ENCODE measurements at places on chromosomes 6 and 20. TPM values are rescaled to one million over a fixed set of nuclear protein-coding genes. Genes with fewer than 3 reads are reported as not detected.
A peak's percentile ranks its signal among the peaks of the same experiment; 100 is the strongest.

The FAM83C gene
- not detected for total RNA-seq

DNA sequence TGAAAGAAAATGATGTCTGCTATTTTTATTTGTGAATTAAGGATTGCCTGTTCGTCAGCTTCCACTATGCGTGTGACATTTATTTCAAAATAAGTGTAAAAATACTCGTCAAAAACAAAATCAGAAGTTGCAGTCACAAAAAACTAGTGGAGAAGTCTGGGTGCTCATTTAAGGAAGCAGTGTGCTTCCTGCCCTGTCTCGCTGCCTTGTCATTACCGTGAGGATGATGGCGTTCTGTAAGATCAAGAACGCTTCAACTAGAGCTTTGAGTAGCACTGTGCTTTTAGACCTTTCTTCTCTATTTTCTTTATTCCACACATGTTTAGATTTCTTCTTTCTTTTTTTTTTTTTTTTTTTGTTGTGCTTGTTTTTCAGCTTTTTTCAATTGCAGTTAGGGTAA, 186.9 kb downstream of the TBC1D7 start:
- no peak for DNase-seq

- no peak for DNase-seq
These were observed 149.5 kb downstream of the RNF144B start for GRCh38 chr6:18536591-18537055.

- no peak for DNase-seq
These were observed 53.1 kb upstream of the ENTPD6 start for GRCh38 chr20:25142435-25142834.

- DNase-seq, result no peak
These were observed 175.6 kb upstream of the PDE7B start for GRCh38 chr6:135675862-135676261.

DNA sequence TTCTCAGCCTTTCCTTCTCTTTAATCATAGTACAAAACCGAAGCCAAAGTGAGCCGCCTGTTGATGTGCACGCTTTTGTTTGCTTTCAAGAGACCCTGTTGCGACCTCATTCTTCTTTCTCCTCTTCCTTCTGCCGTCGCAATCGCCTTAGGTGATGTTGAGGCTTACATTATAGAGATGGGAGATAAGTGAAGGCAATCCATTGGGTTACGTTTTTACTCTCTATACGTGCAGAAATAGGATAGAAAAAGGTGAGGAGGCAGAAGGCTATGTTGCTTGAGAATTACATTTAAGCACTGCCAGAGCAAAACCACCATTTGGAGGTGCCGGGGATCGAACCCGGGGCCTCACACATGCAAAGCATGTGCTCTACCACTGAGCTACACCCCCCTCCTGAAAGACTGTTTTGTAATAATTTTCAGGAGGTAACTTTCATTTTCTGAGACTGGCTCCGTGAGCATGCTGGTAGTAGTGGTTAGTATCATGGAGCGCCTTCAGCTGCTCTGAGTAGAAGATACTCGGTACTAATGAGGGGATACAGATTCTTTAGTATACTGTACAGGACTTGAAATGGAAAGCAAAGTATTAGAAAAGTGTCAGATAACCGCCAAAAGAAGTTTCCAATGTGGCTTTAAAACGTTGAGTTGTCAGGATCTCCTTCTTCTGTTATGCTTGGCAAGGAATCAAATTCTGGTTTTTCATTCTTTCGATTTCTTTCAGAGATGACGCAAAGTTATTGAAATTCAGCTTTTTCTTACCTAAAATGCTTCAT, 165.6 kb downstream of the TRIM27 start:
- no peak for DNase-seq

GRCh38 chr20:3208786-3209256, 477 bp upstream of the ITPA start:
- DNase-seq, result no peak

The SIRPB2 gene
- 3.0 TPM for total RNA-seq

- DNase-seq, result no peak
These were observed 157.7 kb upstream of the AKAP12 start for GRCh38 chr6:151082079-151082478.

GRCh38 chr20:57869291-57869950, 159.6 kb upstream of the PMEPA1 start:
- no peak for DNase-seq

The SLC22A7 gene
- not detected for total RNA-seq

The RAET1L gene
- total RNA-seq, result not detected

The RNF39 gene
- not detected for total RNA-seq

- DNase-seq, result peak; percentile 93
These were observed at the start of gene GINM1 for GRCh38 chr6:149565527-149566409. GINM1 (plus strand) TSS chr6:149566375; CDS start chr6:149566415, 40 bp downstream.

GRCh38 chr20:18589941-18590674, 2.3 kb downstream of the DTD1 start:
- no peak for DNase-seq

DNA sequence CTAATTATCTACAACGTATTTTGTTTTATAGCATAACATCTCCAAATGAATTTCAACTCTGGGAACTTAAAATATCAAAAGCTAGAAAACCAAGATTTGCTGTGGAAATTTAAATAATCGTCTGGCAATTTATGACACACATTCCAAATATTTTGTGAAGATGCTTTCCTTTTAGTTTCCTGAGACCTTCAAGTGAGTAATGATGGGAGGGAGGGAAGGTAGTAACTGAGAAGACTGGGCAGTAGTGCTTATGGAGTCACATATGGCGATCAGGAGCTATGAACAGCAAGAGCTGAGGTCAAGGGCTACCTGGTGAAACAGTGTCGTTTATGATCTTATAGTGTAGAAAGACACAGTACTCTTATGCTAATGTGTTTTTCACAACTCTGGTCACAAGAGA, 178.2 kb upstream of the THEMIS start:
- no peak for DNase-seq

DNA sequence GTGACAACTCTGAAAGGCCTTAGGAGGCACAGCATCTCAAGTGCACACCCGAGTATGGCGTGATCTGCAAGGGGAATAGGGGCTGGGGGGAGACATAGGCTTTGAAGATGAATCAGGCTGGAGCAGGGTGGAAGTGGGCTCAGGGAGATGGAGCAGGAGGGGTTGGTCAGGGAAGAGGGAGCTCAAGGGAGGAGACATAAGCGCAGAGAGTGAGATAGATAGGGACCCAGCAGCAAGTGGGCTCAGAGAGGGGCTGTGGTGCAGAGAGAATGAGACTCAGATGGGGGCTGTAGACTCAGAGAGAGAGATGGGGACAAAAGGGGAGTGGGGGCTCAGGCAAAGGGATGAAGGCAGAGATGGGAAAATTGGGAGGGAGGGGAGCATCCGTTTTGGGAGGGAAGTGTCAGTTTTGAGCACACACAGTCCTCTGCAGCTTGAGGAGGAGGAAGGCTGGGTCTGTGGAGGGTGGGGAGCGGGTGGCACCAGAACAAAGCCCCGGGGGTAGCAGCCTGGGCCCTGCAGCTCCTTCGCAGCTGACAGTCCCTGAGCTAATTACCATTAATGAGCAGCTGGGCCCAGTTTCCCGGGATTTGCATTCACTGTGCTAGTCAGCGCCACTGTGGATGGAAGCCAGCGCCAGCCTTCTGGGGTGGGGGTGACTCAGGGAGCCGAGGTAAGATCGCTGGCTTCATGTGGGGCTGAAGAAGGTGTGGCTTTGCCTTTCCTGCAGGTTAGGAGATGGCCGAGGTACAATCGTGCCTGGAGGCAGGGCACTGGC, 18.7 kb downstream of the SRXN1 start:
- DNase-seq, result no peak

The OOEP gene
- total RNA-seq, result not detected

DNA sequence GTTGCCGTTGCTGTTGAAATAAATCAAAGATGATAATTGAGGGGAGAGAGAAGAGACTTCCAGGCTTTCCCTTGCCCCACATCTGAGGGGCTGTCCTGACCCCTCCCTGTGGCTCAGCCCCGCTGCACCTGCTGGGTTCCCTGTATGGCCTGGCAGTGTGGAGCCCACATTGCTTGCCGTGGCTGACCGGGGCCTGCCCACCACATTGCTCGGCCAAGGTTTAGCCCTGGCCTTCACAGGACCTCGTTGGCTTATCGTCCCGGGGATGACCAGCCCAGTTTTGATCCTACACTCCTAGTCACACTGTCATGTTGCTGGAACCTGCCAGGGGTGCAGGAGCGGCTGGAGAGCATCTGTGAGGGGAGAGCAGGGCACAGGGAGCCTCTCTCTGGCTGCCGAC, 102.4 kb downstream of the CDH4 start:
- DNase-seq, result no peak

GRCh38 chr6:113565306-113565705, 291.8 kb upstream of the MARCKS start:
- DNase-seq, result no peak

DNA sequence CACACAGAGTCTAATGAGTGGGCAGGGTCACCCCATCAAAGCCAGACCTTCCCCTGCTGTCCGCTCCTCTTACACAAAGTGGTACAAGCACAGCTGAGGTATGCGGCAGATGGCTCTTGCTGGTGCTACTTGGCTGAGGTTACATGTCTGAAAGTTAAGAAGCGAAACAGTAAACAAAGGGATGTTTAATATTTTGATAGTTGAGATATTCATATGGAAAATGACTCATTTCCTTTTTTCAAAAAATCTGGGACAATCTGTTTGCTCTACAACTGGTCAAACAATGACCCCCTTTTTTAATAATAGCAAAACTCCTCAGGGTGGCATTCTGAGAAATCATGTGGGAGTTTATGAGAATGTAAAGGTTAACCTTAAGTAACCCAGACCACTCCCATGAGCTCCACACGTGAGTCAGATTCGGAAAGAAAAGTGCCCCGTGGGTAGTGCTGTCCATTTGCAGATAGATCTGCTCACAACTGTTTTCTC, 245.3 kb downstream of the TBXT start:
- no peak for DNase-seq

The JPH2 gene
- total RNA-seq, result 2.3 TPM

DNA sequence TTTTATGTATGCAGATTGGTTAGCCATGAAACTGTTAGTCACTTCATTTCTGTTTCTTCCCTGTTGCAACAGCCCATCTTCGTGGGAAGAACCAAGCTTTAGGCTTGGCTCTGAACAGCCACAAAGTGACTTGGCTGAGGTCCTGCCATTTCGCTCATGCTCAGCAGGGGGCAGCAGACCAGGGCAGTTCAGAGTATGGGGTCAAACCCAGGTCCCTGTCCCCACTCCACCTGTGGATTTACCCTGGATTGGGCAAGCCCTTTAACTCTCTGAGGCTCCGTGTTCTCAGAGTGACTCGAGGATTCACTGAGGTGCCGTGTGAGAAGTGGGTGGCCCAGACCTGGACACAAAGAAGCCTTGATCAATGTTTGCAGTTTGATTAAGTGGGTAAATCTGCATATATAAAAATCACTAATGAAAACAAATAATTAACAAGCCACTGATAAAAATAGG, 19.8 kb upstream of the MAP1LC3A start:
- DNase-seq, result peak; percentile 47

- no peak for DNase-seq
These were observed 9.1 kb downstream of the PTGIS start for GRCh38 chr20:49558826-49559225.

DNA sequence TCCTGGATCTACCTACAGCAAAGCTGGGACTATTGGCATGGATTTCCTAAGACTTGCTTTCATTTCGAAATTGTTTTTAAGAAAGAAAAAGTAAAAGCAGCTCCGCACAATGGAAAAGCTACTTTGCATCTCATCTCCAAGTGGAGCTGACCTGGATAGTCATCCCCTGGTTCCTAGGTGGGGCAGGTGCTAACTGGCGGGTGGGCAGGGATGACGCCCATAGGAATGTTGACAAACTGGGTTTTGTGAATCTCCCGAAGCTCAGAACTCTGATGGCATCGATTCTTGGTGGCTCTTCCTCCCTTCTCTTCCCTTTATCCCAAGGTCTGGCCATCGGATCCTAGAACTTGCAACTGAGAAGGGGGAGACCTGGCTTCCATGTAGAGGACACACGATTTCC, 12.4 kb upstream of the EZR start:
- DNase-seq, result no peak

GRCh38 chr6:16748025-16748319, 13.3 kb downstream of the ATXN1 start:
- no peak for DNase-seq

DNA sequence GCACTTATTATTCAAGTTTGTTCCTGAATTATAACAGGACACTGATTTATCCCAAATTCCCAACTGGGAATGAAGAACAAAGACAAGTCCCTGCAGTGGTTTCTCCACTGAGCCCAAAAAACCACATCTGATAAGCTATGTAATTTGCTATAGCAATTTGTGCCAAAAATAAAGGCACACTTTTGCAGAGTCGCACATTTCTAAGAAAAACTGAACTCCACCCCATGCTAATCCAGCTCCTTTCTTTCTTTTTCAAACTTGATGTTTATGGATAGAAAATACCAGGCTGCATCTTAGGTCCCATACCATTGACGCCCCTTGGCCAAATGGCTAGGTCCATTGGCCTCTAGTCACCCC, 170.2 kb upstream of the CITED2 start:
- DNase-seq, result no peak

GRCh38 chr6:118649918-118650581, 1.3 kb downstream of the CEP85L start:
- no peak for DNase-seq

- no peak for DNase-seq
These were observed 71.7 kb upstream of the SMLR1 start for GRCh38 chr6:130755368-130756034.

DNA sequence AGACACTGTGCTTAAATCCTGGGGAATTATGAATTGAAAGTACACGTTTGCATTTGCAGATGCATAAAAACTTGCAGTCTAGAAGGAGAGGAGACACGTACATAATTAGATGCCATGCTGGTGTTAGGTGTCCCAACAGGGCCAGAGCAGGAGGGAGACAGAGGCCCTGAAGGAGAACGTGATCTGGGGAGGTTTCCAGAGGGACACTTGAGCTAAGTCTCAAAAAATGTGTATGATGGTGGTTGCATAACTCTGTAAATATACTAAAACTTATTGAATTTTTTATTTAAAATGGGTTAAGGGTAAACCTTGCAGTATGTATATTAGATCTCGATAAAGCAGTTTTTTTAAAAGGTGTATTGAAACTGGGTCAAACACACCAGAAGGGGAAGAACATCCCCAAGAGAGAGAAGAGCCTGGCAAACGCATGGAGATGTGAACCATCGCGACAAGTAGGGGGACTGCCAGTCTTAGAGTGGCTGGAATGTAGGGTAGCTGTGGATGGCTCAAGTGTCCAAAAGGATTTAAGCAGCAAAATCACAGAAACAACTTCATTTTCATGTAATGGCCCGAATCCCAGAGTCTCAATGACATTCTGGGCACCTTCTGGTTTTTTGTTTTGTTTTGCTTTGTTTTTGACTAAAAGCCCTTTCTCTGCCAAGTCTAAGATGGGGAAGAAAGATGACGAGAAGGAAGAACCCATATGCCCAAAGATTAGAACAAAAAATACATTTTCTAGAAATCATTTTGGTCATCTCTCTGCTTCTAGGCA, 15.3 kb downstream of the TRAF3IP2 start:
- no peak for DNase-seq
